ENCODE measurements at places on chromosomes 6 and 20.

- no peak for DNase-seq
Measured at GRCh38 chr20:62656919-62657588, 14.8 kb downstream of the SLCO4A1 start.

- DNase-seq: no peak
Measured at GRCh38 chr6:4504700-4505099, 271.5 kb upstream of the CDYL start.

GRCh38 chr20:20277894-20278335 is 90.0 kb upstream of the INSM1 start:
- DNase-seq: no peak

DNA sequence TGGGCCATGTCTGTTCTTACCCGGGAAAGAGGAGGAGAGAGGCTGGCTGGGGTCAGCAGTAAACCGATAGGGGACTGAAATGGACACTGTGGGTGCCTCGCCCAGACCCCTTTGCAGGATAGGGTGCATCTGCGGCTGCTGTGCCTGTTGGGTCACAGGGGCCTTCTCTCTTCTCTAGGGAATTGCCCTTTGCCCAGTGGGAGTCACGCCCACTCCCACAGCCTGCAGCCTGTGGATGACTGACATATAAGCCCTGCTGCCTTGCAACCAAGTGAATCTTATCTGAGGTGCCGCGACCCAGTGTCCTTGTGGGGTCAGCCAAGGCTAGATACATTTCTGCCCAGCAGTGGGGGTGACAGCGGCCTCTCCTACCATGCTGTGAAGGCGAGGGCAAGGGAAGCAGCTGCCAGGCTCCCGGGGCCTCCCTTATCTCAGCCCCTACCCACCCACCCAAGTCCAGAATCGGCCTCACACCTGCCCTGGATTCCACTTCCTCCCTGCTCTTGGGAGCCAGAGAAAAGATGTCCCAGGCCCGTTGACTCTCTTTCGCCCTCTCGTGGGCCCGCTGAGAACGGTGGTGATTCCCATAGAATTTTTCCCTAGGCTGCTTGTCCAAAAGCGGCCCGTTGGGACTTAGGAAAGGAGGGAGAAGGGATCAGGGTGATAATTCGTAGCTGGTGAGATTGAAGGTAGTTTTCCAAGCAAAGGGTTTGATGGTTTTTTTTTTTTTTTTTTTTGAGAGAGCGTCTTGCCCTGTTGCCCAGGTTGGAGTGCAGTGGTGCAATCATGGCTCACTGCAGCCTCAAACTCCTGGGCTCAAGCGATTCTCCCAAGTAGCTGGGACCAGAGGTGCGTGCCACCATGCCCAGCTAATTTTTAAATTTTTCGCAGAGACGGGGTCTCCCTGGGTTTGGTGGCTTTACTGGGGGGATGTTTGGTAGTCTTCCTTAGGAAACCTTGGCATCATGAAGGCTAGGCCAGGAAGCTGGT is 76.4 kb upstream of the RNF24 start:
- no peak for DNase-seq

GRCh38 chr6:157660414-157660813 is 162.6 kb upstream of the SNX9 start:
- DNase-seq: no peak
